ENCODE measurements at places on chromosomes 3 and 15. TPM values are rescaled to one million over a fixed set of nuclear protein-coding genes. Genes with fewer than 3 reads are reported as not detected.

Gene AADAC
- polyA plus RNA-seq = 0.19 TPM

Gene TRH
- polyA plus RNA-seq = 0.48 TPM

Gene VILL
- polyA plus RNA-seq = 4.7 TPM

Gene DNASE1L3
- polyA plus RNA-seq = 0.42 TPM

Gene EPHB3
- 30.9 TPM for polyA plus RNA-seq

Gene RUBCN
- 12.2 TPM for polyA plus RNA-seq

Gene RNF123
- polyA plus RNA-seq = 36.3 TPM

Gene IGSF10
- polyA plus RNA-seq = 8.7 TPM

Gene NEIL1
- 5.7 TPM for polyA plus RNA-seq

Gene NOP10
- polyA plus RNA-seq = 94.4 TPM

Gene H1-8
- polyA plus RNA-seq = not detected

Gene ALDH1A3
- polyA plus RNA-seq = 21.7 TPM

Gene TMCO5A
- not detected for polyA plus RNA-seq

Gene ALG1L2
- 0.84 TPM for polyA plus RNA-seq

Gene SELENOT
- 56.3 TPM for polyA plus RNA-seq

Gene C15orf62
- polyA plus RNA-seq = 0.98 TPM

Gene DPPA4
- polyA plus RNA-seq = 2.3 TPM

Gene THAP10
- 3.2 TPM for polyA plus RNA-seq

Gene CHST13
- not detected for polyA plus RNA-seq

Gene ACP3
- 0.45 TPM for polyA plus RNA-seq

Gene ARNT2
- polyA plus RNA-seq = 7.0 TPM

Measured in muscle of back (tissue), 13 donors.